CD4-positive, alpha-beta memory T cell (primary cell): ENCODE measurements at places on chromosomes 13 and 19.

DNA sequence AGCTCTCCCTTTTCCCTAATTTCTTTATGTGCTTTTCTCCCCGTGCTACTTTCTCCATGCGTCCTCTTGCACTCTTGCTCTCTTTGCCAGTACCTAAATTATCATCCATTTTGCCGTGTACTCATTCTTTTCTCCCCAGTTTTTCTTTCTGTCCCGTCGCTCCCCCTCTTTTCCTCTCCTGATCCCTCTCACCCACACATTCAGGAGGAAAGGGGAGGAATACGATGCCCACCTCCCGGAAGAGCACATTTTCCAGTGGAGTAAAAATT, 821 bp downstream of the ZNF616 start:
- DNase-seq: no peak

- no peak for DNase-seq
Observed at GRCh38 chr13:32838945-32839344, 177.3 kb upstream of the KL start.

GRCh38 chr19:3849092-3849491, 19.7 kb downstream of the ZFR2 start:
- DNase-seq: peak; percentile 23

DNA sequence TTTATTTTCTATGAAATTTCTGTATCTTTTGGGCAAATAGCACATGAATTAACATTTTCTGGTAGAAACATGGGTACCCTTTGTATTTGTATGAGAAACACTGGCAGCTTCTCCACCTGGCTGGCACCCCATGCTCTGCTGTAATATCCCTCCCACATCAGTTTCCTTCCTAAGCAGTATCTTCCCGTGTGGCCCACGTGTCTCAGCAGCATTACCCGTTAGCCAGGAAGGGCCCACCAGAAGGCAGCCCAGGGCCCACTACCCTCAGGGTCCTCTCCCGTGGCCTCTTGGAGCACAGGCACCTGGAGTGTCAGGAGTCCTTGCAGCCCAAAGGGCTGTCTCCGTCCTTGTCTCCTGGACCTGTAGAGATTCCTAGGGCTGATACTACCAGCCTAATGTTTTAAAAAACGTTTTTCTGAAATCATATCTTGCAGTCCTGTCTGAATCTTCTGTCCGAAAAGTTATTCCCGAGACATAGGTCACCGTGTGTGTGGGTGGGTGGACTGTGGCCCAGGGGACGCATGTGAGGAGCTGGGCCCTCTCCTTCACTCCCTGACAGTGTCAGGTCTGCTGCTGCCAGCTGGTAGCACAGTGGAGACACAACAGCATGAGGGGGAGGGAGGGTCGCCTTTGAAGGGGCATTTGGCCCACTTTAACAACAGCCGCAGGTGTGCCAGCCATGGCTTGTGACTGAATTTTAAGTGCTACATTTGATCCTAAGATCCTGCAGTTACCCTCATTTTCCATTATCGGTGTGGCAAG, 22.0 kb upstream of the TEX29 start:
- DNase-seq: no peak

DNA sequence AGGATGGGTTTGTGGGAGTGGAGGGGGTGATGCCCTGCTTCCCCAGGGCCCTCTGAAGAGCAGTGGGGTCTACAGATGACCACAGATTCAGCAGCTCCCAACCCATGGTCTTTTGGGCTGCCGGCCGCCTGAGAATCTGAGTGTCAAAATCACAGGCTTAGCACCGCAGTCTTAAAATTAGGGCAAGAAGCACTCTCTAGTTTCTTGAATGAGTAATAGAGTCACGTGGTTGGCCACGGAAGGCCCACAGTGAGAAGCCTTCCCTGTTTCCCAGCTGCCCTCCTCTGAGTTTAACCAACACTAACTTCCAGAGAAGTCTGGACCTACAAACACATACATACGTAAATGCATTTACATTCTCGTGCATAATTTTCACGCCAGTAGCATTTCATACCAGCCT, 5.2 kb downstream of the PRMT1 start:
- no peak for DNase-seq

GRCh38 chr13:51935326-51936171, 73.8 kb downstream of the CCDC70 start:
- no peak for DNase-seq

- peak; percentile 55 for DNase-seq
Observed at GRCh38 chr13:49499889-49500660, 4.3 kb downstream of the PHF11 start.

DNA sequence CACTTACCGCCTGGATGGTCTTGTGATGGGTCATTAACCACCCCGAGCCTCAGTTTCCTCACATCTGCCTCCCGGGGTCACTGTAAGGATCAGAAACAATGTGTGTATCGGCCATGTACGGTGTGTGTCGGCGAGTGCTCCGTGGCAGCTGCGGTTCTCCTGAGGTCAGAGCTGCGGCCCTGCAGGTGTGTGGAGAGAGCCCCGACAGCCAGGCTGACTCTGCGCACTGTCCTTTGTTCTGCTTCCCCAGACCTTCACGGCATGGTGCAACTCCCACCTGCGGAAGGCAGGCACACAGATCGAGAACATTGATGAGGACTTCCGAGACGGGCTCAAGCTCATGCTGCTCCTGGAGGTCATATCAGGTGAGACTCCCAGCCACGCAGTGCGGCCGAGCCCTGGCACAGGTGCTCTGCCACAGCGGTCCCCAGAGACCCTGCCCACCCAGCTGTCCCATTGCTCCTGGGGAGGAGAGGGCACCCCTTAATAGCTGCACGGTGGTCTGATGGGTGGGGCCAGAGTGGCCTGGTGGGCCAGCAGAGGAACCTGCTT, 43.8 kb downstream of the CAPN12 start:
- DNase-seq: no peak

DNA sequence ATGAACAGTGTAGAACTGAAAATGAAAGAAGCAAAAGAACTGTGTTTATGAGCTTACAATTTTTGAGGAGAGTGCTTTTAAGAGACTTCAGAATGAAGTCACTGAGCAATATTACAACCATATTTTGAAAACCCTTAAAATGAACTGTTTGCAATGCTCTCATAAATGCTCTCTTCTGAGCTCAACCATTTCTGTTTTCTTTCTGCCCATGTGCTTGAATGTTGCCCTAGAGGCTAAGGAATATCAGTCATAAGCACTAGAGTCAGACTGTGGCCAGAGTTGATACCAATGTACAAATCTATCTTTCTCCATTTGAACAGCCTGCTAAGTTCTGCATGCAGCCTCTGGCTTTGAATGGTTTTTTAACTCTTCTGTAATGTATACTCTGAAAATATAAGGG, 1092.8 kb downstream of the PCDH9 start:
- DNase-seq: no peak

- DNase-seq: no peak
Observed at GRCh38 chr19:29467824-29468401, 57.9 kb upstream of the VSTM2B start.

DNA sequence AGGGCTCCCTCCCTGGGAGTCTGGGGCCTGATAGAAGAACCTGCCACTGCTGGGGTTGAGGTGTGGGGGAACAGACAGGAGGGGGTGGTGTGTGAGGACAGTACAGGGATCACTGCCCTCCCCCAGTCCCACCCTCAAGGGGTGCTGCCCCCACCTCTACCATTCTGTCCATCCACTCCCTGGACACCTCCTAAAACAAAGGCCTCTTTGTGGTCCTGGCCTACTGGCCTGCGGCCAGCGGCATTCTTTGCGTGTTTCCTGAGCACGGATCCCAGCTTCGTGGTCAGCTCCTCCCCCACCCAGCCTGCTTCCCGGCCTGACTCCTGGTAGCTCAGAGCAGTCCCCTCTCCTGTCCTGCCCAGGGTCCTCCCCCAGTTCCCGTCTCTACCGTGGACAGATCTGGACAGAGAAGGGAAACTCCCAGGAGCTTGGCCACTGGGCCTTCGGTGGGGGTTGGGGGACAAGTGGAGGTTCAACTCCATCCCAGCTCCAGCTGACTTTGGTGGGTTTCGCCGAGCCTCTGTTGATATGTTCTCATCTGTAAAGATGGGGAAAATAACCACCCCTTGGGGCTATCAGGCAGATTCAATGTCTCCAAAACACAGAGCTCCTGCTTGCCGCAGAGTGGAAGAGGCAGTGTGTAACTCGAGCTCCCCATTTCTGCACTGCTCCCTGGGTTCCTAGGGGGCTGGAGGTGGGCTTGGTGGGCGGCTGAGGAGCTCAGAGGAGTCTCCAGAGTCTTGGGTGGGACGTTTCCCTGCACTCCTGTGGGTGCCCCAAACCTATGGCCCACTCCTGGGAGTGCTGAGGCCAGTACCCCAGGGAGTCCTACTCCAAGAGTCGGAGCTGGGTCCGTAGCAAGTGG, 48.7 kb downstream of the LYL1 start:
- DNase-seq: no peak

GRCh38 chr13:27622102-27622820, 569 bp downstream of the POLR1D start:
- no peak for DNase-seq

DNA sequence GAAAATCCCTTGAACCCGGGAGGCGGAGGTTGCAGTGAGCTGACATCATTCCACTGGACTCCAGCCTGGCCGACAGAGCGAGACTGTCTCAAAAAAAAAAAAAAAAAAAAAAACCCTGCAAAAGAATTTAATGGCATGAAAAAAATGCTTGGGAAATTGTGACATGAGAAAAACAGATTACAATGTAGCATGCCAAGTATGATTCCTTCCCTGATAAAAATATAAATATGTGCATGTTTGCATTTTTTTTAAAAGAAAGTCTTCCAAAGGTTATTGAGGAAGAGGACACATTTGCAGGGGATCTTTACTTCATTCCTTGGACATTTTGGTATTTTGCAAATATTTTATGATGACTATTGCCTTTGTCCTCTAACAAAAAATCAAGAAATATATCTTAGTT, 14.5 kb upstream of the ZBTB32 start:
- DNase-seq: no peak

GRCh38 chr13:49681842-49682435, 9.3 kb downstream of the EBPL start:
- DNase-seq: no peak

DNA sequence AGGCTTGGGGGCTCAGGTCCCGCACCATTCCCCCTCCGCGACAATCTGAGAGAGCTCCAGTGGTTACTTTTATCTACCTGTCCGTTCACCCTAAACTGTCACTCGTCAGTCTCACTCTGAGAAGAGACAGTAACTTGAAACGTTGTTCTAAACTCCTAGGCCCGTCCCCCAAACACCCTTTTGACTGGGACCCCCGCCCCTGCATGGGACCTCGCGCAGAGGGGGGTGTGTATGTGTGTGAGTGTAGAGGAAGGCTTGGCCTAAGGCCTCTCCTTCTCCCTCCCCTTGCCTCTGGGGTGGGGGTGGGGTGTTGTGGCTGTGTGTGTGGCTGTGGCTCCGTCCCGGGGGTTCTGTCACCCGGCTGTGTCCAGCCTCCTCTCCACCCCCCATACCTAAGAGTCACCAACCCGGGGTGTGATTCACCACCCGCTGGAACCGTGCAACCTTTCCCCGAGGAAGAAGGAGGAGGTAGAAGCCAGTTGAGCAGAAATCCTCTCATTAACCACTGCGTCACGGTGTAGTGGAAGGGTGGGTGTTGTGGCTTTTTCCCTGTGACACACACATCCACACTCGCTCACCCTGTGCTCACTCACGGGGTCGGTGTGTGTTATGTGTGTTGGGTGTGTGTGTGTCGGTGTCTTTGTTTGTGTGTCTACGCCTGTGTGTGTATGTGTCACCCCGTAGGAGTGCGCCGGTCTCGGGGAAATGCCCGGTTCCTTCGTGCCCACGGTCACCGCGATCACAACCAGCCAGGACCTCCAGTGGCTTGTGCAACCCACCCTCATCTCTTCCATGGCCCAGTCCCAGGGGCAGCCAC, 2.4 kb downstream of the FOSB start:
- DNase-seq: peak; percentile 63

GRCh38 chr19:17572638-17573037, 17.2 kb downstream of the COLGALT1 start:
- no peak for DNase-seq

DNA sequence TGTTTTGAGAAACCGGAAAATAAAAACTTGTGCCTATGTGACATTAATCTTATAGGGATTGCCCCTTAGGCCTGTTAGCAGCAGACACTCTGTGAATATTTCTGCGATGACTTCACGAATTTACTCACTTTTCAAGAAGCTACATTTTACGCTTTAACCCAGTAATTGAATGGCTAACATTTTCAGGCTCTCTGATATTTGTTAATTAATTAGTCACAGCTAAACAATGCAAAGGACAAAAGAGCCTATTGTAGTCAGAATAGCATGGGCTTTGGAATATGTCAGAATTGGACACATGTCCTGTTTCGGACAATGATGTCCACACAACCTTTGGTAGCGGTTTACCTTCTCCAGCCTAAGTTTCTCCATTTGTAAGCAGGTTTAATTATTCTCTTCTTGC, 506.6 kb downstream of the EFNB2 start:
- DNase-seq: no peak

DNA sequence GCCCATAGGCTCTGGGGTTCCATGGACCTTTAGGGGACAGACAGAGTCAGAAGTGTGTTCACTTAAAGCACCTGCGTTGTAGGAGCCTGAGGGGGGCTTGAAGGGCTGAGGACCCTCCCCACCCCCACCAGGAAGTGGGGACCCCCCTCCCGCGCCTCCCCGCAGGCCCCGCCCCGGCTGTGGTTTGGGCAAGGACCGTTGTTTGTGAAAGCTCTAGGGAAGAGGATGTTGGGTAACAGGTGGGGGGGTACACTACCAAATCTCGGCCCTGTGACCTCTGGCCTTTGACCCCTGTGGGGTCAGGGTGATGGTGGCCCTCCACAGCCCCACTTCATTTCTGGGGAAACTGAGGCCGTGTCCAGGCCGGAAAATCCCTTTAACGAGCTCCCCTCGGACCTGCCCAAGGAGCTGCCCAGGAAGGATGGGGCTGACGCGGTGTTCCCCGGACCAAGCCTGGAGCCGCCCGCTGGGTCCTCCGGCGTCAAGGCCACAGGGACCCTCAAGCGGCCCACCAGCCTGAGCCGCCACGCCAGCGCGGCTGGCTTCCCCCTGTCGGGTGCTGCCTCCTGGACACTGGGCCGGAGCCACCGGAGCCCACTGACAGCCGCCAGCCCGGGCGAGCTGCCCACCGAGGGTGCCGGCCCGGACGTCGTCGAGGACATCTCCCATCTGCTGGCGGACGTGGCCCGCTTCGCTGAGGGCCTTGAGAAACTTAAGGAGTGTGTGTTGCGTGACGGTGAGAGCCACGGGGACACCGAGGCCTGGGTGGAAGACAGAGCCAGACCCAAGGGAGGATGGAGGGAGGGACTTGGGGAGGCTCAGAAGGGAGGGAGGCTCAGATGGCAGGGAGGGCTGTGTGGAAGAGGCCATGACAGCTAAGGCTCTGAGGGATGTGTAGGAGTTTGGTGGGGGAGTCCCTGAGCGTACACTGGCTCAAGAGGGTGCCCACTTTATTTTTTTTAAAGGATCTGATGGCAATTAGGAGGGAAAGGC, 1.3 kb downstream of the ARHGAP45 start:
- DNase-seq: peak; percentile 72

- DNase-seq: no peak
Observed at GRCh38 chr19:16316506-16316882, 8.1 kb upstream of the KLF2 start.

DNA sequence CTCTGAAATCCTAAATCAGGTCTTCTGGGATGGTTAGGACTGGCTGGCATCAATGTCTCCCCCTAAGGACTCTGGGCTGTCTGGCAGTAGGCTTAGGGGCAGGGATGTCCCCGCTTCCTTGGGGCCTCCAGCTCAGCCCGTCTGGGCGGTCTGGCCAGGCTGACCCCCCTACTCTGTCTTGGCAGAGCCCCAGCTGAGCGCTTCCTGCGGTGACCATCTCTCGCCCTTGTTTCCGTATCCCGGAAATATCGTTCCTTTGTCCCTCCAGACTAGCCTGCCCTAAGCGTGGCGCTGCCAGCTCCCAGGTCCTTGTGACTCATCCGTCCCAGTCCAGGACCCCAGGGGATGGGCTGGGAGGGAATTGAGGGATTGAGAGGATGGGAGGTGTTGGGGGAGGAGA, 11.3 kb downstream of the GTPBP3 start:
- no peak for DNase-seq
